ENCODE measurements at places on chromosomes 4 and X.

DNA sequence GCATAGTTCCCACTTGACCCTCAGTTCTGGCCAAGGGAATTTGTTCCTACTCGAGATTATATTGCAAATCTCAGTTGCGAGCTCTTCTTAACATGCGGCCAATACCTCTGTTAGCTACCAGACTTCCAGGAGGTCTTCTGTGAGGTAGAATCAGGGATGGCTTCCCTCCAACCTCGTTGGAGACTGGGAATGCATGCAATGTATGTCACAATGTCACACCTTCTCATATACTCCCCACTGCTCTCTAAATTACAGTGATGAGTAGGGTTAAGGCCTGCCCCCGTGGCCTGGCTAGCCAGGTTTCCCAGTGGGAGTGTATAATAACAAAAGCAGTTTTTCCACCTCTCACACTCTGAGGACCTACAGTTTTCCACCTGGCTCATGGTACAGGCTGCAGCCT is 1962.5 kb downstream of the ARAP2 start:
- no peak for DNase-seq

DNA sequence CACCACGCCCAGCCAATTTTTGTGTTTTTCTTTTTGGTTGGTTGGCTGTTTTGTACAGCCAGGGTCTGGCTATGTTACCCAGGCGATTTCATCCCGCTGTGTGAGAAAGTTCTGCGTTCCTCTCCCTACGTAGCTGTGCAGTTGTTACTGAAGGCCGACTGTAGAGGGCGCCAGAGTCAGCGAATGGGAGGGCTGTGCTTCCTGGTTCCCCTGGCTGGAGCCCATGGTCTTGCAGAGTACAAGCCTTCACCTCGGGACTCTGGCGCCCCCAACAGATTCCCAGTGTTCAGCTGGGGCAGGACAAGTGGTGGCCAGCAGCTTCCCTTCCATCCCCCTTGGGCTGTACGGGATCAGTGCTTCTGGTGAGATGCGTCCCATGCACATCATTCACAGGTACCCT is 5.6 kb upstream of the CT45A1 start:
- DNase-seq: no peak

GRCh38 chr4:181077341-181077740 is 1165.9 kb upstream of the TENM3 start:
- DNase-seq: no peak

DNA sequence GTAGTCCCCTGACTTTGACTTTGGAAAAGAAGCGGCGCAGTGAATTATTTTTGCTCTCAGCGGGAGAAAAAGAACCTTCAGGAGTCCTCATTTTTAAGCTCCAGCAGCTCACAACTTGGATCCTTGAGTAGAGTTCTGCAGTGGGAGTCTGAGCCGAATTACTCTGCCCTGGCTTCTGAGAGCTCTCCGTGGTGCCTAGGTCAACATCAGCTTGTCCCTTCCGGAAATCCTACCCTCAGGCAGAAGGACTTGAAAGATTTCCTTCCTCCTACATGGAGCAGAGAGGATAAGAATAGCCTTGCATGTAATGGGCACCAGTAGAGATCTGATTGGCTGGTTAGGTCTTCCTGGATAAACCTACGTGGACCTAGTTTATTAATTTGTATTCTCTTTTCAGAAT is 549.7 kb upstream of the TENM3 start:
- DNase-seq: no peak

GRCh38 chr4:188372829-188373228 is 233.6 kb downstream of the TRIML1 start:
- DNase-seq: no peak

GRCh38 chr4:5874811-5875449 is 18.0 kb downstream of the CRMP1 start:
- no peak for DNase-seq

GRCh38 chr4:37795581-37796195 is 30.8 kb upstream of the PGM2 start:
- DNase-seq: no peak

GRCh38 chrX:30939928-30940327 is 50.9 kb upstream of the TAB3 start:
- DNase-seq: no peak

GRCh38 chrX:48083212-48083611 is 11.8 kb upstream of the ZNF630 start:
- DNase-seq: no peak

DNA sequence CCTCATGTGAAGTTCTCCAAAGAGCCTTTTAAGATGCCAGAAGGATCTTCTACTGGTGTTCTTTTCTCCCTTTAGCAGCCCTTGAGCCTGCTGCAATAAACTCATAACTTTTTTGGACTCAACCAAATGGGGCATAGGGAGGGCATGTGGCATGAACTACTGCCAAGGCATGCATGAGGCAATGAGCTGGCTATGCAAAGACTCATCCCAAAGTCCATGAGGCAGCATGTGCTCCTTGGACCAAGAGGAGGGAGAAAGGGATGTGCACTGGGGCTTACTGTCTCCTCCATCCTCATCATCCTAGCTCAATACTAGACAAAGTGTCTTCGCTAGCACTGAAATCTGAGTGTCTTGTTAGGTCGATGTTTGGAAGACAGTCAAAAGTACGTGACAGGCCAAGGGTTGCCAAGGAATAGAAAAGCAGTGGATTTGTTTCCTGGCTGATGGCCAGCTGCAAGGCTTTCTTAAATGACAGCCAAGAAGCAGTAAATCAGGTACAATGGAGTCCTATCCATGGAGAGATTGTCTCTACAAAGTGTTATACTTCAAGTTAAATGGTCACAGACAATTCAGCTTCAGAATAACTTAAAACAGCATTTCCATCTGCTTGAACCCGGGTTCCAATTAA is 44.5 kb upstream of the ATXN3L start:
- no peak for DNase-seq

- DNase-seq: no peak
Measured at GRCh38 chrX:18971506-18971905, 12.4 kb downstream of the PHKA2 start.

- DNase-seq: no peak
Measured at GRCh38 chr4:164023214-164023613, 528.7 kb downstream of the TMA16 start.

GRCh38 chr4:2898001-2898400 is 54.4 kb downstream of the ADD1 start:
- DNase-seq: no peak

DNA sequence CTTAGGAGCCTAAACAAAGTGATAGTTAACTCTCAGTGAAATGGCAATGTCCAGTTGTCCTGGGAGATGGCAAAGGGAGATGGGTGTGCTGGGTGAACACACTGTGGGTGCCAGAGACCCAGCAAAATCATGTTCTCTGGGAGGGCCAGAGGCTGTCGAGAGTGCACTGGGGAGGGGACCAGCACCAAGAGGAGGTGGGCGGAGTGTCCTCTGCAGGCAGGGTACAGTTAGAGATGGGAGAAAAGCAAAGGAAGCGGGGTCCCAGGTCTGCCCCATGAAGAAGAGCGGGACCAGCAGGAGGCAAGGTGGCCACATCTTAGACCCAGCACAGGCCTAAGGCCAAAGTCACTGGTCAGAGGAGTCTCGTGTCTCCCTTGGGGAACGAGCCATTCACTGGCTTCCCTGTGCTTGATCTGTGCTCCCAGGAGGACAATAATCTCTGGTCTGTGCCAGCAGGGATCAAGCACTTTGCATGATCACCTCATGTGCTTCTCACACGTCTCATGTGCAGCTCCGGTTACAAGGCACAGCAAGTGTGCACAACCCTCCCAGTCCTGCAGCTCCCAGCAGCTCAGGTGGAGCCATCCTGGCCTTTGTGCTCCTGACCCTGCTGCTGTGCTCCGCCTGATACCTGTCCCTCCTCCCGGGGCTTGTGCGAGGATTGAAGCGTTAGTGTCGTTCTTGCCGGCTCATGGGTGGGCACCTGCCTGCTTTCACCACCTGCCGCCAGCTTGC is 100.9 kb downstream of the FAM53A start:
- DNase-seq: peak; percentile 74

GRCh38 chrX:121455890-121456289 is 408.5 kb downstream of the GLUD2 start:
- no peak for DNase-seq

GRCh38 chr4:106898621-106899230 is 137.4 kb downstream of the DKK2 start:
- DNase-seq: no peak

DNA sequence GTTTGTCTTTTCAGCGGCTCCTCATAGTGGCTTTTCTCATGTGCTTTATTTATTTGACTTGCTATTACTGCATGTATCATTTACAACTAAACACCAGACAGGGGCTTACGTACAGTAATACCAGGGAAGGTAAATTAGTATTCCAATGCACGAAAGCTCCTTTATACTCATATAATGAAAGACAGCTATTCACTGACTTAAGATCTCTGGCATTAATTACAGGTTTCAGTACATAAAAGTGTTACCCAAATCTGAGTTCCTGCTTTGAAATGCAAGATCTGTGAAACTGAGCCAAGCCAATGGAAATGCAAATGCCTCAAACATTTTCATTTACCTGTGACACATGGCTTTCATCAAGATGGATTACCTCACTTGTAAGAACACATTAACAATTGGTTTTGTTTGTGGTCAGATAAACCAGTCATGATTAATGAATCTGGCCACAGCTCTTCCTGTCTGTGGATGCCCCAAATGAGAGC is 107.2 kb downstream of the ANAPC4 start:
- no peak for DNase-seq

- DNase-seq: no peak
Measured at GRCh38 chrX:78105944-78106650, 2.0 kb downstream of the PGK1 start.

- no peak for DNase-seq
Measured at GRCh38 chr4:145815027-145815612, 123.5 kb downstream of the ZNF827 start.

- no peak for DNase-seq
Measured at GRCh38 chr4:149933120-149933519, 117.5 kb upstream of the IQCM start.

DNA sequence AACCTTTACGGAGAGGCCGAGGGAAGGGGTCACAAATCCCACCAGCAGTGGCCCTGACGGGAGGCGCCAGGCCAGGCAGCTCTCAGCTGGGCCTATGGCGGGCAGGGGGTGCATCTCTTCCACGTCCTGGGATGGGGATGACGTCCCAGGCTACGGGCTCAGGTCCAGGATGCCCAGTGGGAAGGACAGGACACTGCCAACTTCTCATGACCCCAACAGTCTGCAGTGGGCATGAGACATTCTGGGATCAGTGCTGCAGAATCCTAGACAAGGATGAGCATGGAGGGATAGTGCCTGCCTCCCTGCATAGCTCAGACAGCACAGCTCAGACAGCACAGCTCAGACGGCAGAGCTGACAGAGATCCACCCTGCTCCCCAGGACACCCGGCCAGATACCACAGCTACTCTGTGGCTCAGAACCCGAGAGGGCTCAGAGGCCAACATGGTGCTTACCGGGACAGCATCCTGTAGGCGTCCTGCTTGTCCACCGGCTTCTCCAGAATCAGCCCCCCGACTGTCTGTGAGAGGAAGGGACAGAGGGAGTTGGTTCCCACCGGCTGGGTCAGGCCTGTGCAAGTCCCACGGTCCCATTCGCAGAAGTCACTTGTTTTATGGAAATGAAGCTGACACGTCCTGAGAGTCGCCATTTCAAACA is 17.3 kb downstream of the ASMTL start:
- peak; percentile 70 for DNase-seq

GRCh38 chr4:168853770-168854169 is 156.3 kb downstream of the CBR4 start:
- no peak for DNase-seq

GRCh38 chr4:104641418-104641817 is 146.7 kb upstream of the CXXC4 start:
- DNase-seq: no peak

GRCh38 chrX:37701588-37701987 is 16.0 kb downstream of the XK start:
- no peak for DNase-seq

GRCh38 chr4:124505211-124505610 is 207.3 kb downstream of the ANKRD50 start:
- DNase-seq: no peak

DNA sequence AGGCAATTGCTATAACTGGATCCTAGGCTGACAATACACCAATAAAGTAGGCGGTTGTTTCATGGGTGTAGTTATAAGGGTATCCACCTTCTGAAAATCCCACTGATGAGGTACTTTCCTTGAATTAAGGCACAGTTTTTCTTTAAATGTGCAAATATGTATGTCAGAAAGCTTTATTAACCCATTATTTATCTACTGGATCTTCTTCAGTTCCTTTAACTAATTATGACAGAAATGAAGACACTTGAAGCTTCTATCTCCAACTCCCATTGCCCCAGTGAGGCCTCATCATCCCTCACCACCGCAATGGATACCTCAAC is 159.6 kb upstream of the KLF3 start:
- no peak for DNase-seq

DNA sequence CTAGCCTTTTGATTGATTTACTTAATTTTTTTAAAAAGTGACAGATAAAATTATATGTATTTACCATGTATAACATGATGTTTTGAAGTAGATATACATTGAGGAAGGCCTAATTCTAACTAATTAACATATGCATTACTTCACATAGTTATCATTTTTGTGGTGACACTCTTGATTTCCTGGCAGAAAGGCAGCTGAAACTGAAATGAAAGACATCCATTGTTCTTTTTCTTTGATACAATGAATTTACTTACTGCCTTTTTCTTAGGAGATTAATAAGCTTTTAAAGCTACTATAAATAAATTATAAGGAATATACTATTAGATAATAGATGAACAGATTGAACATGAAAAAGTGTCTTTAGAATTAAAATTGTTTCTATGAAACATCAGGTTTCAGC is 26.7 kb downstream of the ANKRD50 start:
- DNase-seq: no peak

GRCh38 chrX:24805201-24805600 is 111.5 kb downstream of the POLA1 start:
- DNase-seq: no peak

- DNase-seq: no peak
Measured at GRCh38 chr4:20575486-20575885, 124.8 kb upstream of the PACRGL start.

DNA sequence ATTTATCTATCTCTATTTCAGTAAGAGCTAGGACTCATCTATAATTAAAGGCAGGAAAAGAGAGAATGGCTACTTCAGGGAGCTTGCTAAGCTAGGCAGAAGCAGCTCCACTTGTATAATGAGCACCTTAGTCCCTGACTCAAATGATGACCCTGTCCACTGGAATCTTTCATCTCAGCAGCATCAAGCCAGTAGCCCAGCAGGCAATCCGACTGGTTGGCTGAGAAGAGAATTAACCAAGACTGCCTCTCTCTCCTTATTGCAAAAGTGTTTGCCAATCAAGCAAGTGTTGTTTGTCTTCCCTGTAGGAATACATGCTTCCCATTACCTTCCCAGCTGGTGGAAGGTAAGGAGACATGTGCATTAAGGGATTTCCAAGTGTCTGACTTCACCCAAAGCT is 3.9 kb upstream of the SPOCK3 start:
- no peak for DNase-seq

- no peak for DNase-seq
Measured at GRCh38 chr4:83993774-83994173, 457.9 kb downstream of the GPAT3 start.
